ENCODE measurements at places on chromosomes 5 and 9. TPM values are rescaled to one million over a fixed set of nuclear protein-coding genes. Genes with fewer than 3 reads are reported as not detected.

PIK3R1 gene
- total RNA-seq: 5.9 TPM

CD274 gene
- 16.1 TPM for total RNA-seq

NR6A1 gene
- total RNA-seq: 1.1 TPM

SLC35D2 gene
- total RNA-seq: 43.8 TPM

DNA sequence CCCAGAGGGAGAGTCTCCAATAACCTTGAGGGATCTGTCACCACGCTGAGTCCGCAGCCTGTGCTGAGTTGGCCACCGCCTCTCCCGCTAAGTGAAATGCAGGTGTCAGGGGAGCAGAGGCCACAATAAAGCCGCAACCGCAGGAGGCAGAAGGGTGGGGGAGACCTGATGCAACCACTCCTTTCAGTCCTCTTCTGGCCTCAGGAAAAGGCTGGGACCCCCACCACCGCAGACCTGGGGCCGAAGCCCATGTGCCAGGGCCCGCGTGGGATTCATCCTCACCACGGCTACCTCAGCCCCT is 576 bp downstream of the MAP1B start:
- DNase-seq: no peak

DNA sequence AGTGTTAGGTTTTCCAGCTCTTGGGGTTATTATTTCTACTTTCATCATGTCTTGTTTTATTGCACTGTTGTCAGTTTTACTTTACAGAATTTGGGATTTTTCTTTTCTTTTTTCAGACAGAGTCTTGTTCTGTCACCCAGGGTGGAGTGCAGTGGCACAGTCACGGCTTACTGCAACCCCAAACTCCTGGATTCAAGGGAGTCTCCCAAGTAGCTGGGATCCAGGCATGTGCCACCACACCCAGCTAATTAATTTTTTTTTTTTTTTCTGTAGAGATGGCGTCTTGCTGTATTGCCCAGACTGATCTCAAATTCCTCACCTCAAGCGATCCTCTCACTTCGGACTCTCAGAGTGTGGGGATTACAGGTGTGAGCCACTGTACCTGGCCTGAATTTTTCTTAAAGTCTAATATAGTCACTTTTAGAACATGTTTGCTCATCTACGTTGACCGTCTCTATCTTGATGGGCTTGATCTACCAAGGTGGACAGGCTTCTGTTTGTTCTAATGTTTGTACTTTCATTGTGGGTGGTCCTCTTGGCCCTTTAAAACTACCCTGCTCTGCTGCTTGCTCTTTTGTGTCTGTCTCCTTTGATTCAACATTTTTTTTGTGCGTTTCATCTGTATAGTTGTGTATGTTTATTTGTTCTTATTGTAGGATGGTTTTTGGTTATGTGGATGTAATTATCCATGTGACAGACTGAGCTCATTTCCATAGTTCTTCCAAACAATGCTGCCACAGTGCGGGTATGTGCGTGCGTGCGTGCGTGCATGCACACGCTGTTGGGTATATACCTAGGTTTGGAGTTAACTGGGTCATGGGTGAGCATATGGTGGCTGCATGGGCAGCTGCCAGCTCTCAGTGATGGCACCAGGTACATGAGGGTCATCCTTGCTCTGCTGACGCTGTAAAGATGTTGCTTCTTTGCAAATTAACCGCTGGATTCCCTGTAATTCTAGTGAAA is 18.1 kb downstream of the PRRC2B start:
- DNase-seq: no peak

- no peak for DNase-seq
These were observed 8.6 kb downstream of the PDGFRB start for GRCh38 chr5:150146862-150147601.

- no peak for DNase-seq
These were observed 58.7 kb upstream of the RGMB start for GRCh38 chr5:98714710-98715288.
